MCF 10A (cell line): ENCODE measurements at places on chromosomes 2 and 18. TPM values are rescaled to one million over a fixed set of nuclear protein-coding genes. Genes with fewer than 3 reads are reported as not detected.
A peak's percentile ranks its signal among the peaks of the same experiment; 100 is the strongest.

DNA sequence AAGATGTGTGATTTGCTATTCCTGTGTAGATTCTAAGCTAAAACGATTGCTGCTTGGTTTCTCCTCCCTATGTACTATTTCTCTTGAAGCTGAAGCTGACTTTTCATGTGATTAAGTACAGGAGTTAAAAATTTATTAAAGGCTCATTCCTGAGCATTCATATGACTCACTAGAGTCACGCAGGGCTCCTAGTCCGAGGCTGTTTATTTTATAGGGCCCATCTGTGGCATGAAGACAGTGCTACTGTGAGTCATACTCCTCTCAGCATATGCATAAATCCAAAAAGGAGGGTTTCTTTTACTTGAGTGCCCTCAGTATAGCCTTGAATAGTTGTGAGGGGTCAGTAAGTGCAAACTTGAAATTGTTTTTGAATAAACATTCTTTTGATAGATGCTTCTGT, 378.8 kb downstream of the PTPRM start:
- DNase-seq = peak; percentile 82

DNA sequence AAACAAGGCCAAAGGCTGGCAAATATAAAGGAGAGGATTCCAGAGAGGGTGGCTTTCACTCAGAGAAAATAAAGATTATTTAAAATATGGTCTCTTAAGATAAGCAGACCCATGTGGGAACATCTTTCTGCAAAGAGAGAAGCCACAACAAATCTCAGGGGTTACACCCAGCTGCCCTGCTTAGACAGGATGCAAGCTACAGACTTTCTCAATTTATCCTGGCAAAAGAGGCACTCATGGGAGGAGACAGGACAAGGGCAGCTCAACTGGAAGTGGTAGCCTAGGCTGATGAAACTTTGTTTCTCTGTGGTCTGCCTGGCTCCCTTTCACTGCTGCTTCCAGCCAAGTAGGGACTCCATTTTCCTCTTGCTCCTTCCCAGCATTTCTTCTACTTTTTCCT, 25.9 kb upstream of the SULT1C4 start:
- DNase-seq = peak; percentile 11

- no peak for DNase-seq
These were observed 1574.2 kb upstream of the PIK3C3 start for GRCh38 chr18:40380686-40381439.

DNA sequence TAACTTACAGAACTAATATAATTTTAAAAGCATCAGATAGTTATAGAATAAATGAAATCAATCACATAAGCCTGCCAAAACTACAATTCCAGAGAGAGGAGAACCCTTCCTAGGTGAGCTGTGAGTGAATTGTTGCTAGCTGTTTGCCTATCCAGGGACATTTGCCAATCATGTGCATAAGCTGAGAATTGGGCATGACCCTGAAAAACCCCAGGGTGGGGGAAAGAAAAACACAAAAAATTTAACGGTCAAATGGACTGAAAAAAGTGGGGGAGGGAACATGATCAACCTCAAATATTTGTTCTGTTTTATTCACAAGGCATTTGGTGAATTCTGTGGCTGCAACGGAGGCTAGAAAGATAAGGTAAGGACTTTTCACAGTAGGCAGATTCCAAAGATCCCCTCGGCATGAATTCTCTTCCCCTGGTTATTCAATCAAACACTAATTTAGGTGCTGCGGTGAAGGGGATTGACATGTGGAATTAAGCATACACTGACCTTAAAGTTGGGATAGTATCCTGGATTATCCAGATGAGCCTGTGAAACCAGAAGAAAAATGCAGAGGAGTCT, 203.9 kb upstream of the RGPD4 start:
- DNase-seq = no peak

- DNase-seq = no peak
These were observed 149.5 kb downstream of the FAM161A start for GRCh38 chr2:61704364-61704763.

Gene SGPP2
- 33.3 and 47.4 TPM in 2 replicates for total RNA-seq
